ENCODE measurements at places on chromosomes 1 and 21.

- no peak for DNase-seq
These were observed 25.2 kb downstream of the VAMP4 start for GRCh38 chr1:171716616-171717015.

GRCh38 chr1:209155546-209155945 lies 428.0 kb upstream of the CAMK1G start:
- DNase-seq = no peak

DNA sequence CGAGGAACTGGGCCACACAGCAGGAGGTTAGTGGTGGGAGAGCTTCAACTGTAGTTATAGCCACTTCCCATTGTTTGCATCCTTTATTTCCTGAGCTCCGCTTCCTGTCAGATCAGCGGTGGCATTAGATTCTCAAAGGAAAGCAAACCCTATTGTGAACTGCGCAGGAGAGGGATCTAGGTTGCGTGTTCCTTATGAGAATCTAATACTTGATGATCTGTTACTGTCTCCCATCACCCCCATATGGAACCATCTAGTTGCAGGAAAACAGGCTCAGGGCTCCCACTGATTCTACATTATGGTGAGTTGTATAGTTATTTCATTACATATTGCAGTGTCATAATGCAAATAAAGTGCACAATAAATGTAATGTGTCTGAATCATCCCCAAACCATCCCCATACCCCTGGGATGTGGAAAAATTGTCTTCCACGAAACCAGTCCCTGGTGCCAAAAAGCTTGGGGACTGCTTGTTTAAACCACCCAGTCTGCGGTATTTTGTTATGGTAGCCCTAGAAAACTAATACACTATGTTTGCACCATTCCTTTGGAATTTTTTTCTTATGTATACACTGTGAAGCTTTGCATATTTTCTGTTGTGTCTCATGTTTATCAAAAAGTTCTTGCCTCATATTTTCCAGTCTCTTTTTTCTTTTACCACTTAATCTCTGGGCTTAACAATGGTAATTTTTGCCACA lies 136.6 kb upstream of the IVNS1ABP start:
- DNase-seq = no peak

- no peak for DNase-seq
These were observed 685.7 kb downstream of the ADGRL2 start for GRCh38 chr1:82486468-82486867.

GRCh38 chr1:238677567-238677966 lies 708.8 kb upstream of the CHRM3 start:
- DNase-seq = no peak

DNA sequence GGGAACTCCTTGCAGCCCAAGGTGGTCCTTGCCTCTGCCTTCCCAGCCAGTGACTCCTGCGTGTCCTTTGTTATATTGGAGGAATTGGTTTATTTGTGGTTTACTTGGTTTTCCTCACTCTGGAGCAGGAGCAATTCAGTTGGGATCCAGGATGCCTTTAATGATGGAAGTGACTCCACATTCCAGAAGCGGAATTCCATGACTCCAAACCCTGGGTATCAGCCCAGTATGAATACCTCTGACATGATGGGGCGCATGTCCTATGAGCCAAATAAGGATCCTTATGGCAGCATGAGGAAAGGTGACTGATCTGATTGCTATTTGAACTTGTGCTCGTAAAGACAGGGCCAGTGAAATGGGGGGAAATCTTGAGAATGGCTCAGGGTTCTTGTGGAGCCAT lies 15.1 kb upstream of the PIGV start:
- no peak for DNase-seq

DNA sequence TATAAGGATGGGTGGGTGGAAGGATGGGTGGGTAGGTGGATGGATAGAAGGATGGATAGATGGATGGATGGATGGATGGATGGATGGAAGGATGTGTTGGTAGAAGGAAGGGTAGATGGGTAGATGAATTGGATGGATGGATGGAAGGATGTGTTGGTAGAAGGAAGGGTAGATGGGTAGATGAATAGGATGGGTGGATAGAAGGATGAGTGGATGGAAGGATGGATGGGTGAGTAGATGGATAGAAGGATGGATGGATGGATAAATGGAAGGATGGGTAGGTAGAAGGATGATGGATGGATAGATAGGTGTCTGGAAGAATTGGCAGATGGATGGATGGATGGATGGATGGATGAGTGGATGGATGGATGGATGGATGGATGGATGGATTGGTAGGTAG lies 6.0 kb downstream of the MASP2 start:
- DNase-seq = no peak

DNA sequence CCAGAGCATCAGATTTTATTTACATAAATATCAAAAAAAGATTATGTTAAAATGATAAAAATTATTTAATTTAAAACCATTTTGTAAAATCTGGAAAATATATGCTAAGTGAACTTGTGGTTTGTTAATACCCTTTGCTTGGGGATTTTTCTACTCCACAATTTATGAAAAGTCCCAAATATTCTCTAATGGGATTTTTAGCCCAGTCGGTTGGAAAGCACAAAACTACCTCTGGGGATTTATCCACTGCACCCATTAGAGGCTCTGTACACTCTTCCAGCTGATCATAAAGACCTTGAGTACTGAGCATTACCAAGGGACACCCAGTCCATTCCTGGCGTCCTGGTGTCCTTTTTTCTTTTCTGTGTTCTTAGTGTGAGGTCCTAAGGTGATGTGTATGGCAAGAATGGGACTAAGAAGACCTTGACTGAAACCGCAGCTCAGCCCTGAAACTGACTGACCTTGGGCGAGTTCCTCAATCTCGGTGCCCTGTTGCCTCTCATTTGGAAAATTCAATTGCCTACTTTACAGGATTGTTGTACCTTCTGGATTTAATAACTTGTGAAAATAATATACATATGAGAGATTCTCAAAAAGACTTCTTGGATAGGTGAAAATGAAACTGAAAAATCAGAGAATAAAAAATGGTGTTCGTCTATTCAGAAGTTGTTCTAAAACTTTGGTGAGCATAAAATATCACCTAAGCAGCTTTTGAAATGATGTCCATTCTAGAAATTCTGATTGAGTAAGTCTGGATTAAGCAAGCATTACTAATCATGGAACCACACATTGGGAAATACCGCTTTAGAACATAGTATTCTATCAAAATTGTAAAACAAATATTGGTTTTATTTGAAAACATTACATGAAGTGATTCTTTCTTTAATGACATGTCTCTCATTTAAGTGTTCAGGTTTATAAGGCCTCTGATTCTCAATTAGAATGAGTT lies 21.5 kb upstream of the SAMSN1 start:
- DNase-seq = no peak

DNA sequence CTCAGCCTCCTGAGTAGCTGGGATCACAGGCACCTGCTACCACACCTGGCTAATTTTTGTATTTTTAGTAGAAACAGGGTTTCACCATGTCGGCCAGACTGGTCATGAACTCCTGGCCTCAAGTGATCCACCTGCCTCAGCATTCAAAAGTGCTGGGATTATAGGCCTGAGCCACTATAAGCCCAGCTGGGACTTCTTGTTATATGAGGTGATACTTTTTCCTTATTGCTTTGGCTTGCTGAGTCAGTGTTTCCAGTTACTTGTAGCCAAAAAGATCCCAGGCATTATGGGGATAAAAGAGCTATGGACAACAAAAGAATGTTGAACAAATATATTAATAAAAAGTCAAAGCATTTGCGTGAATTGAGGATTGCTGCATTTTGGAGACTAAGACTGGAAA lies 69.9 kb upstream of the LPGAT1 start:
- no peak for DNase-seq

DNA sequence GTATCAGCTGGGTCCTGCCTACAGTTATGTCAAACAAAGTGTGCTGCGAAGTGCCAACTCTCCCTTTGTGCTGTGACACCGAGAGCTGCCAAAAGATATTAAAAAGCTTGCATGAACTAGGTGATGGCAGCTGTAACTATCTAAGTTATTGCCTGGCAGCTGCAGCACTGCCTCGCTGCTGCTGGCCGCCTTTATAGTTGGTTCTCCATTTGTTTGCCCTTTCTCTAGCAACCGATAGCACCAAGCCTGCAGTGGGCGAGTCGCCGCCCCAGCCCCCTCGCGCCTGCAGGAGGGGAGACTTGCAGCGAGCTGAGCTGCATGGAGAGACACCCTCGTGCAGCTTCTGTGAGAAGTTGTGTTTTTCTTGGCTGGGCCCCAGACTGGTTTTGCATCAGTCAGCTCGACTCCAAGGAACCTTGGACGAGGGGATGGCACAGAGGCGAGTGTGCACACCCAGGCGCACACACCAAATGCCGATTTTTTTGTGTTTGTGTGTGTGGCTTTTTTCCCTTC lies 330.6 kb downstream of the RPS6KC1 start:
- DNase-seq = no peak

DNA sequence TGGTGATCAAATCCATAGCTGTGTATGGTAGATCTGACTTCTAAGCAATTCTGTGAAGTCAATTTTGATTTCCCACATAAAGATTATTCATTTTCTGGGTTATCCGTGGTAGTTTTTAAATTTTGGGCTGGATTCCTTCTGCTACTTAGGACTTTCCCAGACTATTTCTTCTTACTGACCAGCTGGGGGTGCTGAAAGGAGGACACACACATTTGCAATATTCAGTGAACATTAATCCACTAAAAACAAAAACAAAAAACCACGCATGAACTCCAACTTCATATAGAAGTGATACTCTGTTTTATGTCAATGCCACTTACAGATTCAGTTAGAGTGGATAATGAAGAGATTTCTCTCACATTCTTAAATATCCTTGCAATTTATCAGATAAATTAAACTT lies 105.4 kb downstream of the KCTD3 start:
- no peak for DNase-seq

DNA sequence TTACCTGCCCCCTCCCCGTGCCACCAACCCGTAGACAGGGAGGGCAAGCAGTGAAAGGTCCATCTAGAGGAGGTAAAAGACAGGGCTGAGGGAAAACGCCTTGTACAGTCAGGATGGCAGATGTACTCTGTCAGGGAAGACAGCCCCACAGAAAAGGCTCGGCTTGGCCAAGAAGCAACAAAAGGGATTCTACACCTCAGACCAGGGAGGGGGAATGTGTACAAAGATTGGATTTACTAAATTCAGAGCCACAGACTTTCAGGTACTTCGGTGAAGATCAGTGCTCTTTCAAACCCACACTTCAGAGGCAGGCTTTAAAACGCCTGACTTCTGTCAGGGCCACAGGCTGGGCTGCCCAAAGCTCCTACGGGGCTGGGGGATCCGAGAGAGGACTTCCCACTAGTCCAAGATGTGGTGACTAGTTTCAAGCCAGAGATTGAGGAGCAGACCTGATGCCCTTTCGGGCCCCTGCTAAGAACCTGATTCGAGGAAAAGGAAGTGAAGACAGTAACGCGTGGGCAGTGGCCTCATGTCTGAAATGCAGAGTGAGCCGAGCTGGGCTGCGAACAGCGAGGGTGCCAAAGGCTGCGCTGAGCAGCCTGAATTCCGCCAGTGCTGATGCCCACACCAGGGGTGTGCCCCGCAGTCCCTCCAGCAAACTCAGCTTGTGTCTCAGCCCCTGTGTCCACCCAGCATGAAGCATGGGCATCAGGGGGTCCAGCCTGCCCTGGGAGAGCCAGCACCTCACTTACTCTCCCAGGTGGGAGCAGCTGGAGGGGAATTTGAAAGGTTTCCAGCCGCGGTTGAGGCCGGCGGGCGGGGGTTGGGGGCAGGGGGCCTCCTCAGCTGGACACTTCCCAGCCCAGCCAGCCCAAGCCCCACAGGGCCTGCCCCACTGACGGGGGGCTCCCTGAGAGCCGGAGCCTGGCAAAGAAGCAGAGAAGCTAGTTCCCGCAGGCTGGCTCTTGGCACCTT lies 36.2 kb downstream of the KIAA1614 start:
- DNase-seq = no peak

- DNase-seq = no peak
These were observed 212.5 kb downstream of the NPHP4 start for GRCh38 chr1:5779608-5780323.

GRCh38 chr1:91617285-91617765 lies 116.7 kb downstream of the CDC7 start:
- DNase-seq = no peak

DNA sequence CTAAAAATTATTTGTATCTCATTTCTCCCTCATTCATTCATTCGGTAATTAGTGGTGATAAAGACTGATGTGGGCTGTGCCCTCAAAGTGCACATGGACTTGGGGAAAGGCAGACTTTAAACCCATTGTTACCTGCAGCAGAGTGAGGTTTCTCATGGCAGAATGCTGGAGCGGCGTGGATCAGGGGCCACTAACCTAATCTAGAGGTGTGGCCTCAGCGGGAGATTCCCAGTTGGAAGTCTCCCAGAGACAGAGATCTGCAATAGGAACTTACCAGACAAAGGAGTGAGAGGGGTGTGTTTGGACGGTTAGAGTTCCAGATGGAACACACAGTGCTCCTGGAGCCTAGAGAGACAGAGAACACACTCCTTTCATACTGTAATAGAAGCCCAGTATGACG lies 73.5 kb downstream of the VPS26C start:
- DNase-seq = no peak

DNA sequence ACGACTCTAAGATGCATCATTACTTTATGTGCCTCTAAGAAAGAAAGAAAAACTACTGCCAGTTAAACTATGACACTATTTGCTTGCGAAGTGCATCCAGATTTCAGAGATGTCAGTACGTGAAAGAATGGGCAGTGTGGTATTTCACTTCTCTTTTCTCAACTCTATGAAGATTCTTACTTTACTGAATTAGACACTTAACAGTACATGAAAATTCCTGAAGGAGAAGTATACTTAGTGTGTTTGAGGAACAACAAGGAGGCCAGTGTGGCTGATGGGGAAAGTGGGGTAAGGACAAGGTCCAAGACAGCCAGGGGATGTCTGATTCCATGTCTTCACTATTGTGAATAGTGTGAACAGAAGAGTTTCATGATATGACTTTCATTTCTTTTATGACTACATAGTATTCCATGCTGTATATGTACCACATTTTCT lies 53.9 kb upstream of the HSD17B7 start:
- no peak for DNase-seq

DNA sequence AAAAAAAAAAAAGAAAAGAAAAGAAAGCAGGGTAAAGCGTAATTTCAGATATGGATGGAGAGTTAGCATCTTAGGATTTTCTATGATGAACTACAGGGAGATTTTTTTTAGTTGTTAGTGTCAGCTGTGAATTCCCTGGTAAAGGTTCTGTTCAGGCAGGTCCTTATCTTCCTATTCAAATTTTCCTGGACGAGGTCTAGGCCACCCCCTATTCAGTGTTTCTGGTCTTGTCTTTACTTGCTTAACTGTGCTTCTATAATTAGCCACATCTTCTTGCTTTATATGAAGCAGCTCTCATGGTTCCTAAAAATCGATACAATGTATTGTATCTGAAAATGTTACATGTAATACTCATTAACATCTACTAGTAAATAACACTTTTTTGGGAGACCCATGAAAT lies 157.8 kb downstream of the LHX8 start:
- DNase-seq = no peak

DNA sequence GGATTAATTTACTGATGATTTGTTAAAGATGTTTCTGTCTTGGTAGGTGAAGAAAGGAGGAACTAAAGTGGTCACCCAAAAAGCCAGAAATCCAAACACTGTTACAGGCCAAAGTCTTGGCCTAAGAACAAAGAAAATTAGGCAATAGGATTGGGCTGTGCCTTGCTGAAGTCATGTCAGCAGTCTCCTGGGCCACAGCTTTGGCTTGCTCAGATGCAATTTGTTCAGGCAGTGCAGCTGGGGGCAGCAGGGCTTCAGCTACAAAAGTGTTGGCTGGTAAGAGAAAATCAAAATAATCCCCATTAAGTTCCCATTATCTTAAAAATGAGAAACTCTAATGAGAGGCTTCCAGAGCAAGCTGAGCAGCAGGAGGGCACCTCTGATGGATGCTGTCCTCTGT lies 14.0 kb upstream of the RAP1A start:
- DNase-seq = no peak

- DNase-seq = no peak
These were observed 12.5 kb downstream of the OVAAL start for GRCh38 chr1:180571060-180571831.

GRCh38 chr21:14758849-14759248 lies 212.7 kb upstream of the SAMSN1 start:
- DNase-seq = no peak
